ENCODE measurements at places on chromosomes 6 and 20. TPM values are rescaled to one million over a fixed set of nuclear protein-coding genes. Genes with fewer than 3 reads are reported as not detected.
A peak's percentile ranks its signal among the peaks of the same experiment; 100 is the strongest.

- H3K4me1 ChIP-seq: peaks cover 4% of the 10 kb centered on the region
- no peak overlapping the region for H3K4me3 ChIP-seq
- no peaks in the 10 kb centered on the region for H3K27me3 ChIP-seq
- H3K27ac ChIP-seq: no peak overlapping the region
- H3K36me3 ChIP-seq: no peaks in the 10 kb centered on the region
Observed at GRCh38 chr6:153842491-153842890, 196.5 kb upstream of the OPRM1 start.

GRCh38 chr20:49637046-49637637 is 69.2 kb upstream of the PTGIS start:
- no peak overlapping the region for H3K27ac ChIP-seq
- H3K36me3 ChIP-seq: no peaks in the 10 kb centered on the region
- H3K27me3 ChIP-seq: no peaks in the 10 kb centered on the region
- peaks cover 4% of the 10 kb centered on the region for H3K4me1 ChIP-seq
- DNase-seq: no peak

DNA sequence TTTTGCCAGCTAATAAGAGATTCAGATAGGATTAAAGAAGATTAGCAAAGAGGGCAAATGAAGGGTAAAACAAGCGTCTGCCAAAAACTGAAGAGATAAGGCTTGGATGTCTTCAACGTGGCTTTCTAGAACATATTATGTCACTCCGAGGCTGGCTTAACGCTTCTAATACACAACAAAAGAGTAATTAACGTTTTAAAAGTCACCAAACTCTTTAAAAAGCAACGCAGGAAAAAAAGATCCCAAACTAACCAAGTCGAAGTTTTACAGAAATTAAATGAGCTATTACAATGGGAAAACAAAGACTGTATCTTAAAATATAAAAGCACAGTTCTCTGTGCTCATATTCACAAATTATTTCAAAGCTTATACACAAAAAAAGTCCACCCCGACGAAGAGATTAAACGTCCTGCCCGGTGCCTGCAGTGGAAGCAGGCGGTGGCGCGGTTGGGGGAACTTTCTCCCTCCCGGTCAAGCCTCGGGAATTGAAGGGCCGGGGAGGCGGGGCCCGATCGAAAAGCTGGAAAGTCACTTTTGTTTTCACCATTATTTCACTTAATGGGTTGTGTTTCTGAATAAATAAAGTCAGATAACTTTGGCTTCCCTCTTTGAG is 1.2 kb downstream of the MAK start:
- no peaks in the 10 kb centered on the region for H3K36me3 ChIP-seq
- DNase-seq: no peak
- peaks cover 17% of the 10 kb centered on the region for H3K4me1 ChIP-seq
- H3K4me3 ChIP-seq: peak overlapping the region; percentile 82
- no peak overlapping the region for H3K27ac ChIP-seq

DNA sequence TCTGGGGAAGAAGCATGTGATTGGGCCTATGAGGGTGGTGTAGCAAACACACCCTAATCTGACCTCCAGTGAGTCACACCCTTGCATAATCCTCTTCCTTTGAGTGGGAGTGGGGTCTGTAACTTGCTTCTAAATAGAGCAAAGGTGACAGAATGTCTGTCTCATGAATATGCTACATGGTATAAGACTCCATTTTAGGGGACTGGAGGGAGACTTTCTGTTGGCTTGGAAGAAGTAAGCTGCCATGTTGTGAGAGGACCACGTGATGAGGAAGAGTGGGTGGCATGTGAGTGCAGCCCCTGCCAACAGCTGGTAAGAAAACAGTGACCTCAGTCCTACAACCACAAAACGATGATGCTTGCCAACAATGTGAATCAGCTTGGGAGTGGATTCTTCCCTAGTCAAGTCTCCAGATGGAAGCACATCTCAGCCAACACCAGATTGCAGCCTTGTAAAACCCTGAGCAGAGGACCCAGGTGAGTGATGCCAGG is 3.7 kb downstream of the AK9 start:
- H3K27ac ChIP-seq: no peak overlapping the region
- DNase-seq: no peak
- no peaks in the 10 kb centered on the region for H3K27me3 ChIP-seq

DNA sequence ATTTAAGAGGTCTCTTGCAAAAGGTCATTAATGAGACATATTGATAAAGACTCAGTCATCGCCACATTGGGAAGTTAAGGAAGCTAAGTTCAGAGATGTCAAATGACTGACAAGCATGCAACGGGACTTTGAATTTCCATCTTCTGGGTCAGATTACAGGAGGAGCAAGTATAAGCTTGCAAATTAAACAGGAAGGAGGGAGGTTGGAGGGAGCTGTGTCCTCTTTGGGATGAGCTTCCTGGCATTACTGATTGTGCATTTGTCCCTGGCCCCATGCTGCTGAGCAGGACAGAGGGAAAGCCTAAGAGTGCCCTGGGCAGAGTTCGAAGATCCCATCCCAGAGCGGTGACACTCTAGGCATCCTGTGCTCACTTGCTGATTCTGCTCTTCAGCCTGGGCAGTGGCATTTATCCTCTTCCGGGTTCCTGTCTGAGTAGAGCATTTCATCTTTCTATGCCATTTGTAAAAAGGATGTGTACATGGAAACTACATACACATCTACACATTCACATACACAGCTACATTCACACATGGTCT is 40.5 kb downstream of the SLC22A1 start:
- no peaks in the 10 kb centered on the region for H3K4me1 ChIP-seq
- no peak for DNase-seq
- H3K27ac ChIP-seq: no peak overlapping the region
- H3K4me3 ChIP-seq: no peak overlapping the region
- no peaks in the 10 kb centered on the region for H3K27me3 ChIP-seq

DNA sequence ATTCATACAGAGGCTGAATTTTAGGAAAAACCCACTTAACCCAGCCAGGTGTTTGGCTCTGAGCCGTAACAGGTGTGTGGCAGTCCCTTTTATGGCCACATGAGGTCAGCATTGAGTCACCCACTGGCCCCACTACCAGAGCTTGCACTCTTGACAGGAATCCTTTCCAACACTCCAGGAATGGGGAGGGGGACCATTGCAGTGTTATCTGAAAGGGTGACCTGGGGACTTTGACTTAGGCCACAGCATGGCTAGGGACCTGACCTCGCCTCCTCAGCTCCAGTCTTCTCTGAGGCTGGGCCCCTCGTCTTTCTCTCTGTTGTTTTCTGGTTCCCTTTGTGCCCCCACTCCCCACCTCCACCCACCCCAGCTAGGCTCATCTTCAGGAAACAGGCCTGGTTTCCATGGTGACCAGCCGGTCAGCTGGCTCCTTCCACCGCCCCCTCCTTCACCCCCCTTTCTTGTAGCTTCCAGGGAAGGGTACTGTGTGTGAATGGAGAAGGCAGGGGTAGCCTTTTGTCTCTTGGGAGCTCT is 2.1 kb upstream of the TMEM151B start:
- H3K27me3 ChIP-seq: peaks cover 6% of the 10 kb centered on the region
- DNase-seq: no peak
- H3K4me3 ChIP-seq: no peak overlapping the region
- no peaks in the 10 kb centered on the region for H3K36me3 ChIP-seq

GRCh38 chr6:158487495-158487894 is 72.4 kb upstream of the TMEM181 start:
- no peak overlapping the region for H3K4me3 ChIP-seq
- H3K4me1 ChIP-seq: no peaks in the 10 kb centered on the region
- H3K36me3 ChIP-seq: no peaks in the 10 kb centered on the region
- no peak for DNase-seq
- no peaks in the 10 kb centered on the region for H3K27me3 ChIP-seq
- H3K27ac ChIP-seq: no peak overlapping the region

DNA sequence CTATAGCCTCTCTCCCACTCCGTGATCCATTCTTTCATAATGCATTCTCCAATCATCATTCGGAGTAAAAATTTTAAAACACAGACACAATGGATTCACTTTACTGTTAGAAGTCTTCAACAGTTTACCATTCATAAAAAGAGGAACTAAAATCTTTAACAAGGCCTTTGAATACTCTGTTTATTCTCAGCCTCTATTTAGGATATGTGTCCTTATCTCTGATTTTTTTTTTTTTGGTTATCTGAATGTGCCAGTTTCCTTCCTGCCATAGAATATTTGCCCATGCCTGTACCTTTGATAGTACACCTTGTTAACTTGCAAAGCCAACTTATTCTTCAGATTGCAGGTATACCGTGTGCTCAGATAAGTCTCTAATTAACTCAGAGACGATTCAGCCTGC is 11.1 kb downstream of the CRISP1 start:
- no peak overlapping the region for H3K27ac ChIP-seq
- no peaks in the 10 kb centered on the region for H3K27me3 ChIP-seq
- H3K4me1 ChIP-seq: no peaks in the 10 kb centered on the region
- H3K4me3 ChIP-seq: no peak overlapping the region
- DNase-seq: no peak

DNA sequence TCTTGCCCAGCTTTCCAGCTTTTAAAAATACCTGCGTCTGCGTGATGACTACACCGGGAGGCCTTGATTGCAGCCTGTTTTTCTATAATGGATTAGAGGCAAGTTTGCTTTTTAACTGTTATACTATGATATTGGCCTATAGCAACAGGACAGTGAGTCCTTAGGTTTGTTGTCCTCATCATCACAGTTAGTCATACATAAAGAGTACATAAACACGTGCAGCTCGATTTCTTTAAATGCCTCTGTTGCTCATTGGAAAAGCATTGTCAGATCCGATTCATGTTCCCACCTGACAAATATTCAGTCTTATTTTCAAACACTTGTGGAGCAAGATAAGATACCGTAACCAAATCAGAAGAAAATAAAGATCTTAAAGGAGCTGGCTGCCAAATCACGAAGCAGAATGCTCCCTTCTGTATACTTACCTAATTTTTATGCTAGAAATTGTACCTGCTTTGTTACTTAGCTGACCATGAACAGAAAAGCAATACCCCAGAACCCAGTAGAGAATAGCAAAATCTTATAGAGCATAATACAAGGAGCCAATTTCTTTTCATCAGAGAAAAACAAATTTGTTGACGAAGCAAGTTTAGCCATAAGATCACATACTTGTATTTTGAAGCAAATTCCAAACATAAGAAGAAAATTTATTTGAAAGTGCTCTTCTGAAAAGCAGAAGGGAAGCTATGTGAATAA is 100.4 kb downstream of the TMEM200A start:
- no peak overlapping the region for H3K4me3 ChIP-seq
- no peak for DNase-seq
- H3K27ac ChIP-seq: no peak overlapping the region
- no peaks in the 10 kb centered on the region for H3K36me3 ChIP-seq
- H3K4me1 ChIP-seq: no peaks in the 10 kb centered on the region
- no peaks in the 10 kb centered on the region for H3K27me3 ChIP-seq

GRCh38 chr6:157535340-157536222 is 154.6 kb downstream of the ZDHHC14 start:
- H3K27ac ChIP-seq: peak overlapping the region; percentile 12
- DNase-seq: no peak
- no peaks in the 10 kb centered on the region for H3K36me3 ChIP-seq
- H3K4me1 ChIP-seq: peaks cover 19% of the 10 kb centered on the region
- no peak overlapping the region for H3K4me3 ChIP-seq

JPH2 gene
- total RNA-seq: 13.8 TPM

NEU1 gene
- total RNA-seq: 26.0 TPM

PACSIN1 gene
- total RNA-seq: 0.74 TPM

SAPCD1 gene
- not detected for total RNA-seq

Data from vagina (tissue), 2 donors.